ENCODE measurements at places on chromosomes 6 and 20. TPM values are rescaled to one million over a fixed set of nuclear protein-coding genes. Genes with fewer than 3 reads are reported as not detected.

NFATC2 gene
- 0.63 TPM for total RNA-seq

PGC gene
- total RNA-seq = not detected

SYNGAP1 gene
- 48.8 TPM for total RNA-seq

GLP1R gene
- total RNA-seq = not detected

ROS1 gene
- not detected for total RNA-seq

OR2H2 gene
- total RNA-seq = not detected

MAP3K4 gene
- total RNA-seq = 74.8 TPM

NQO2 gene
- 12.5 TPM for total RNA-seq

CCN6 gene
- not detected for total RNA-seq

OR2H1 gene
- not detected for total RNA-seq

TTLL9 gene
- 4.4 TPM for total RNA-seq

TAP1 gene
- total RNA-seq = 4.7 TPM

BPIFB4 gene
- total RNA-seq = not detected

MYBL2 gene
- 2.2 TPM for total RNA-seq

SLC17A1 gene
- total RNA-seq = not detected

PRRC2A gene
- total RNA-seq = 94.8 TPM

LPA gene
- 2.5 TPM for total RNA-seq

CYP39A1 gene
- total RNA-seq = 3.1 TPM

HLA-DQA2 gene
- not detected for total RNA-seq

GPX5 gene
- total RNA-seq = not detected

GJA10 gene
- total RNA-seq = not detected

RHAG gene
- 0.31 TPM for total RNA-seq

HSPA12B gene
- total RNA-seq = 3.4 TPM

NINL gene
- total RNA-seq = 46.6 TPM

GABRR1 gene
- not detected for total RNA-seq

KIF25 gene
- not detected for total RNA-seq

TNNC2 gene
- total RNA-seq = not detected

CAGE1 gene
- not detected for total RNA-seq

ECT2L gene
- 0.31 TPM for total RNA-seq

TRIM15 gene
- not detected for total RNA-seq

PKHD1 gene
- under 0.01 TPM for total RNA-seq

IPCEF1 gene
- 32.6 TPM for total RNA-seq

JARID2 gene
- total RNA-seq = 23.2 TPM

ULBP1 gene
- total RNA-seq = 1.9 TPM

ATP6V1G2 gene
- 58.8 TPM for total RNA-seq

MCM3 gene
- 21.3 TPM for total RNA-seq

ERVFRD-1 gene
- total RNA-seq = not detected

NMBR gene
- total RNA-seq = 6.6 TPM

LY6G6D gene
- total RNA-seq = not detected

NRSN1 gene
- total RNA-seq = 31.6 TPM

DLK2 gene
- 8.5 TPM for total RNA-seq

LPIN3 gene
- 0.63 TPM for total RNA-seq

LAMP5 gene
- 4.1 TPM for total RNA-seq

FBXO30 gene
- total RNA-seq = 82.6 TPM

TCF21 gene
- total RNA-seq = not detected

UCKL1 gene
- total RNA-seq = 32.9 TPM

FAM217A gene
- not detected for total RNA-seq

SASH1 gene
- 27.2 TPM for total RNA-seq

SLC22A16 gene
- total RNA-seq = not detected

TRIM40 gene
- not detected for total RNA-seq

SLC32A1 gene
- 7.2 TPM for total RNA-seq

SCGN gene
- total RNA-seq = 17.2 TPM

HEY2 gene
- 1.3 TPM for total RNA-seq

USP49 gene
- total RNA-seq = 24.4 TPM

LAMA4 gene
- total RNA-seq = 26.0 TPM

PTCHD4 gene
- total RNA-seq = 27.9 TPM

UNC93A gene
- not detected for total RNA-seq

SLC17A5 gene
- 27.9 TPM for total RNA-seq
